MCF 10A (cell line): ENCODE measurements at places on chromosomes 6 and 20.
A peak's percentile ranks its signal among the peaks of the same experiment; 100 is the strongest.

DNA sequence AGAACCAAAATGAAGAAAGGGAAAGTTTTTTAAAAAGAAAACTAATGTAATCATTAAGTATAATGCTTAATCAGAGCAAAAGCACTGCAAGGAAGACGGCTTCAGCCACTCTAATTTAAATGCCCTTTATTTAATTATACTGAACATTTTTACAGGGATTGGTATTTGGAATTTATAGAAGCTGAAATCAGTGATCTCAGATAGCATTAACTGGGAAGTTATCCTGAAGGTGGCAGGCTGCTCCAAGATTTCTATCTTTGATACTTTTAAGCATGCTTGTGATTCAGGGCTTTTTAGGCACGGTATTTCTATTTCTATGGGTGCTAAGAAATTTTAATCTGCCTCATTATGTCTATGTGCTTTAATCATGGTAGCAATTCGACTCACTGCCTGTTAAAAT, 1.3 kb upstream of the NDUFAF4 start:
- peak; percentile 46 for DNase-seq

- no peak for DNase-seq
Measured at GRCh38 chr6:49514571-49515484, 15.1 kb downstream of the GLYATL3 start.

DNA sequence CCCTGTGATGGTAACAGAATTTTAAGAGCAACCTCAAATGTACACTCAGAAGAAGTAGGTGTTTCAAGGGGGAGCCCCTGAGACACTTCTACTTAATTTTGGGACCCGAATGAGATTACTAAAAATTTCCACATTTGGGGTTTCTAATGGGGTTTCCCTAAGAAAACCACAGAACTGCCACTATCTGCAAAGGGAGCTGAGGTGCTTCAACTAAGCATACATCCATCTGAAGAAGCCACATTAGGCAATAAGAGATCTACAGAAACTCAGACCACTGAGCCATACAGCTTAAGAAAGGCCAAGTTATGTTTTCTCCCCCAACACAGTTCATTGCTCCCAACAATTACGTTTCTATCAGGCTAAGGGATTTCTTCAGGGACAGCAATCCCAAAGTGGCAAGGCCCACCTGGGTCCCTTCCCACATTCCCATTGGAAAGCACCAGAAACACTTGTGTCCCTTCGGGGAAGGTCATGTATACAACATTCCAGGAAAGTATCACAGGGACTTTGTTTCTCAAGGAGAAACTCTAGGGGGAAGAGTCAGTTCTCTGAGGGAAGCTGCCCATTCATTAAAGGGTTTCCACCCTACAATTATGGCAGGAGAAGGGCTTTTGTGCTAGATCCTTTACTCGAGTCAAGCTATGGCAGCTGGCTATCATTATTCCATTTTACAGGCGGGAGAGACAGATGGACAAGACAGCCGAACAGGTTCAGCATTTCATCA, 5.0 kb downstream of the BCL2L1 start:
- DNase-seq, result no peak

GRCh38 chr6:69232911-69233448, 563.8 kb downstream of the LMBRD1 start:
- peak; percentile 62 for DNase-seq

GRCh38 chr6:167766986-167767714, 59.6 kb upstream of the AFDN start:
- DNase-seq, result no peak

DNA sequence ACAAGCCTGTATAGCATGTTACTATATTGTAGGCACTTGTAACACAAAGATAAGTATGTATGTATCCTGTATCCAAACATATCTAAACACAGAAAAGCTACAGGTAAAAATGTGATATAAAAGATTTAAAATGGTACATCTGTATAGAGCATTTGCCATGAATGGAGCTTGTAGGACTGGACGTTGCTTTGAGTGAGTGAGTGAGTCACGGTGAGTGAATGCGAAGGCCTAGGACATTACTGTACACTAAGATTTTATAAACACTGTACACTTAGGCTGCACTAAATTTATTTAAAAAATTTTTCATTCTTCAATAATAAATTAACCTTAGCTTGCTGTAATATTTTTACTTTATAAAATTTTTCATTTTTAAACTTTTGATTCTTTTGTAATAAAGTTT, 136.9 kb downstream of the NKAIN2 start:
- peak; percentile 11 for DNase-seq

GRCh38 chr6:69105288-69105687, 470.2 kb downstream of the ADGRB3 start:
- no peak for DNase-seq

DNA sequence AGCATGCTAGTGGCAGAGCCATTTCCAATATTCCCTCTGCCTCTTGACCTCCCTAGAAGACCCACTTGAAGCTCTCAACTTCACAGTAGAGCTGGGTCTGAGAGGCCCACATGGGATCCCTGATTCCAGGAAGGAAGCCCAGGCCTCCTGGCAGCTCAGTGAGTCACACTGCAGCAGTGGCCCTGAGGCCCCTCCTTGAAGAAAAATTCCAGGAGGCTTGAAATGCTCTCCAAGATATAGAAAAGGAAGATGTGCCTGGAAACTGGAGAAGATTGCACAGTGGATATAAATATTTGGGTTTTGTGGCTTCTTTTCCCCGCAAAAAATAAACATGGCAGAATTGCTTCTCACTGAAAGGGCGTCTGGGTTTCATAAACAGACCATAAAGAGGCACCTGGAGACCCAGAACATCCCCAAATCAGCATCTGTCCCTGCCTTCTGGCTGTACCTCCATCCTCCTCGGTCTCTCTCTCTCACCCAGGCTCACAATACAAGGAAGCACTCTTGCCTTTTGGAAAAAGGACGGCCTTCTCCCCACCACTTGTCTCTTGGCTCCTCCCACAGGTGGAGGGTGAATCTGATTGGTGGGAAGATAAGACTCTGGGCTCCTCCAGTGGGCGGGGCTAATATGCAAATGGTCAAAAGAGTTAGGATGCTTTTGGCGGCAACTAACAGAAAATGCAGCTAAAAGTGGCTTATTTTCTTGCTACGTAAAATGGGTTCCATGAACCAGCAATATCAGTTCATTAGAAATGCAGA, 200.0 kb upstream of the SULF2 start:
- peak; percentile 48 for DNase-seq

- no peak for DNase-seq
Measured at GRCh38 chr20:19078448-19079373, 133.7 kb upstream of the SLC24A3 start.

- no peak for DNase-seq
Measured at GRCh38 chr20:32110173-32110704, 725 bp downstream of the TM9SF4 start.

- DNase-seq, result peak; percentile 27
Measured at GRCh38 chr20:64210656-64211369, 44.7 kb upstream of the PCMTD2 start.

DNA sequence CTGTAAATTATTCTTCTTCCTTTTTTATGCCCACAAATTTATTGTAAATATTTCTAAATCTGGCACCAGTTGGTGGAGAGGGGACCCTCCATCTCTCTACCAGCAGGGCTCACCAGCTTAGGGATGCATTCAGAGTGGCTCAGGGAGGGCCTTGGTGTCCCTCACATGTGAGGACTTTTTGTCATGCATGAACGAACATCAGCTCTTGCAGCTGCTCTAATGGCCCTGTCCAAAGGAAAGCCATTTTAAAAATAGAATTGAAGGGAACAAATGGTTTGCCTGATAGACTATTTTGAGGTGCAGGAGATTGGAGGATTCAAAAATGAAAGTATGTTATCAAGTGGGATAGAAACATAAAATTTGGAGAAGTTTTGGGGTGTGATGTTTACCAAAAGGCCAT, 37.5 kb upstream of the KLHL31 start:
- no peak for DNase-seq

GRCh38 chr6:81806793-81807565, 54.5 kb upstream of the TENT5A start:
- no peak for DNase-seq

GRCh38 chr20:34047917-34048316, 54.2 kb downstream of the RALY start:
- no peak for DNase-seq

DNA sequence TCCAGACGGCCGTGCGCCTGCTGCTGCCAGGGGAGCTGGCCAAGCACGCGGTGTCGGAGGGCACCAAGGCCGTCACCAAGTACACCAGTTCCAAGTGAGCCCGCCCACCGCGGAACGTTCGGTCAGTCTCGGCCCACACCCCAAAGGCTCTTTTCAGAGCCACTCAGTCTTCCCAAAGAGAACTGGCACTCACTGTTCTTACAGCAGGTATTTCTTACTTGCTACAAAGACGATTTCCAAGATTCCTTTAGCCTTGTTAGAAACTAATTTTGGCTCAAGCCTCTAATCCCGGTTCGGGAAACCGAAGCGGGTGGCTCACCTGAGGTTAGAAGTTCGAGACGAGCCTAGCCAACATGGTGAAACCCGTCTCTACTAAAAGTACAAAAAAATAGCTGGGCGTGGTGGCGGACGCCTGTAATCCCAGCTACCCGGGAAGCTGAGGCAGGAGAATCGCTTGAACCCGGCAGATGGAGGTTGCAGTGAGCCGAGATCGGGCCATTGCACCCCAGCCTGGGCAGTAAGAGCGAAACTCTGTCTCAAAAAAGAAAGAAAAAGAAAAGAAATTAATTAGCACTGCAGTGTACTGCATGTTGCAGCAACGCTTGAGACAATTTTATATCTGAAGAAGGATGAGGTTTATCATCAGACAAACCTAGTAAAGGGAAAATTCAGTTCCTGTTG, 73.1 kb downstream of the OR2B2 start:
- peak; percentile 59 for DNase-seq

- no peak for DNase-seq
Measured at GRCh38 chr20:23938118-23938438, 50.5 kb downstream of the GGTLC1 start.

DNA sequence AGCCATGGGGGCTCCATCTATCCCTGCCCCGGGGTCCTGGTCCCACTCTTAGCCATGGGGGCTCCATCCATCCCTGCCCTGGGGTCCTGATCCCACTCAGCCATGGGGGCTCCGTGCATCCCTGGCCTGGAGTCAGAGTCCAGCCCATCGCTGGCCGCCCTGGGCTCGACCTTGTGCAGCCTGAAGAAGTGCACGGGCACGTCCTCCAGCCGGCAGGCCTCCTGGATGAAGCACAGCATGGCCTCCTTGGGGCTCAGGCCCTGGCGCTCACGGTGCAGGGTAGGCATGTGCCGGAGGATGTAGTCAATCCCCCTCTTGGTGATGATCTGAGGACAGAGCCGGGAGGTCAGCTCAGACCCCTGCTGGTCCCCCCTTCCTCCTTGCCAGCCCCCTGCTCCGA, 15.6 kb downstream of the FRMD1 start:
- DNase-seq, result no peak

GRCh38 chr6:105739764-105740163, 336.9 kb upstream of the PREP start:
- no peak for DNase-seq

GRCh38 chr6:79441192-79441591, 96.0 kb downstream of the LCA5 start:
- DNase-seq, result no peak

- DNase-seq, result no peak
Measured at GRCh38 chr6:8027965-8028651, 36.1 kb downstream of the BLOC1S5 start.

DNA sequence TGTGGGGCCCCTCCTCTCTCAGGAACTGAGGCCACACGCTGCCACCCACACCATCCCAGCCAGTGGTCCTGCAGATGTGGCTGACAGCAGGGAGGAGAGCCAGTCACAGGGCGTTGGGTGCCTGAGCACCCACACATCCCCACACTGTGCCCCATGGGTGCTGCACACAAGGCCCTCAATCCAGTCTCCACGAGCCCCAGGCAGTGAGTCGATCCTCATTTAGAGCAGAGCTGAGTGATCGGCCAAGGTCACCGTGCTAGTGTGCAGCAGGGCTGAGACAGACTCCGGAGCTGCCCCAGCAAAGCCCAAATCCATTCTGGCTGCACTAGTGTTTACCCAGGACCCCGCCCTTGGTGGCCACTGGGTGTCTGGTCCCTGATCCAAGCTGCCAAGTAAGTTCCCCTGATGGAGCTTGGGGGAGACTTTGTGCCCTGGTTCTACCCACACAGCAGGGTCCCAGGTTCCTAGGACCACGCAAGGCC, 9.0 kb downstream of the C20orf203 start:
- DNase-seq, result no peak

DNA sequence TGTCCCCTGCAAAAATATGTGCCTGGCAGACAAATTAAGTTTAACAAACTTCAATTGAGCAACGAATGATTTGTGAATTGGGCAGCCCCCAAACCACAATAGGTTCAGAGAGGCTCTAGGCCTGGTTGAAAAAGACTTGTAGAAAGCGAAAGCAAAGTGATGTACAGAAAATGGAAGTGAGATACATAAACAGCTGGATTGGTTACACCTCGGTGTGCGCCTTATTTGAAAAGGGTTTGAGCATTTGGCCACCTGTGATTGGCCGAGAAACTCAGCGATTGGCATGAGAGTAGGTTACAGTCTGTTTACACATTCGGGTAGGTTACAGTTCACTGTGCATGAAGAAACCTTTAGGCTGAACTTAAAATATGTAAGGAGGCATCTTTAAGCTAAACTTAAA, 136.9 kb downstream of the CD83 start:
- DNase-seq, result no peak

- no peak for DNase-seq
Measured at GRCh38 chr6:138907167-138907566, 80.9 kb downstream of the REPS1 start.

GRCh38 chr20:45094201-45094600, 6.7 kb downstream of the KCNS1 start:
- no peak for DNase-seq

- no peak for DNase-seq
Measured at GRCh38 chr20:23356203-23356602, 5.6 kb downstream of the NXT1 start.

DNA sequence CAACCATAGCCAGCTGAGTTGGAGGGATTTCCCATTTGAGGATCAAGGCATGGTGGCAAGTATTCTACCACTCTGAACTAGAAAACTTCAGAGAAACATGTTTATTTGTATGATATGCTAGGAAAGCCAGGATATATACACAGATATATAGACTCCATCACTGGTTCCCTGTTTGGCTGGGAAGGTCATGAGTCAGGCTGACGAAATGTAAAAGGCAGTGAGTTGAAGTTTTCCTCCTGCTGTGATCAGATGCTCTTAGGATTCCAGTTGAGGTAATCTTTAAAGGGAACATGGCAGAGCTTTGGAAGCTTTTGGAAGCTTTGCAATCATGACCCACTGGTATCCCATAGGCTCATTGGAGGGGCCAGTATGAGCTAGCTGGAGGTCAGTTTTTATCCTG, 1369.1 kb downstream of the EPHA7 start:
- DNase-seq, result peak; percentile 3

DNA sequence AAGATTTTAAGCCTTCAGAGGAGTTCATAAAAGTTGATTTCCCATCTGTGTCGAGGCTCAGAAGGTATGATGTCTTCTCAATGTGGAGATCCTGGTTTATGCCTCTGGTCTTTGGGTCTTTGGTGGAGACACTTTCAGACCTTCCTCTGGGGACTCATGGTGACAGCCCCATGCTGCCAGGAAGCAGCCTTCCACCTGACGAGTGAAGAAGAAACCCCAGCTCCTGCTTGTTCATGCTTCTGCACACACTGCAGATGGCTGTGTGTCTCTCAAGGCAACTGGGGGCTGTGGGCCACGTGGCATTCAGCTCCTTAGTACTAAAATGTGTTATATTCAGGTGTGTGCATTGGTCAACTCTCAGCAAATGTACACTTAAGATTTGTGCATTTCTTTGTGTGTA, 4.9 kb upstream of the SCP2D1 start:
- DNase-seq, result no peak

GRCh38 chr6:17972978-17973622, 14.3 kb downstream of the KIF13A start:
- no peak for DNase-seq
